Common myeloid progenitor, CD34-positive (primary cell): ENCODE measurements at places on chromosomes 12 and 14.

- DNase-seq = no peak
These were observed 22.7 kb upstream of the BEGAIN start for GRCh38 chr14:100609941-100610391.

DNA sequence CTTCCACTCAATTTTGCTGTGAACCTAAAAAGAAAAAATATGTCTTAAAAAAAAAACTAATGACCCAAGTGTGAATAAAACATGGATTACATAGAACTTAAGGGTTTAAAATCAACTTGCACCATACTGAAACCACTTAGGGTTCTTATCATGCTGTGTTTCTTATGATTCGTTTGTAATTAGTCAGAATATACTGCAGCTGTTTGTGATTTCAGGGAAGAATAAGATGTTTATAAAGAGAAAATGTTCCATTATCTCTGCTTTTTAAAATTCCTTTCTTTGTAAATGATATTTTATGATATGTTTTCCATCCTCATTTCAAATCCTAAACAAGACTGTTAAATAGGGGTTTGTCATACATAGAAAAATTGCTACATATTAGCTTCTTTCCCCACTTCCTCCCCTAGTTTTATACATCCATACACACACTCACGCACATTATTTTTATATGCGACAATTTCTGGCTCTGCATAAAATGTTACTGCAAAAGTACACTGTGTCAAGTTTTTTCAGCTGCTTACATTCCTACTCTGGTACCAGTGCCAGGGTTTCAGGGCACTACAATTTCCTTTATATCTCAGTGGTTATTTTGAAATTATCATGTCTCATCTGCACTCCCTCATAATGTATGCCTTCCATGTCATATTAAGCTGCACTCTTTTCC is 275.2 kb upstream of the GARIN6 start:
- no peak for DNase-seq

DNA sequence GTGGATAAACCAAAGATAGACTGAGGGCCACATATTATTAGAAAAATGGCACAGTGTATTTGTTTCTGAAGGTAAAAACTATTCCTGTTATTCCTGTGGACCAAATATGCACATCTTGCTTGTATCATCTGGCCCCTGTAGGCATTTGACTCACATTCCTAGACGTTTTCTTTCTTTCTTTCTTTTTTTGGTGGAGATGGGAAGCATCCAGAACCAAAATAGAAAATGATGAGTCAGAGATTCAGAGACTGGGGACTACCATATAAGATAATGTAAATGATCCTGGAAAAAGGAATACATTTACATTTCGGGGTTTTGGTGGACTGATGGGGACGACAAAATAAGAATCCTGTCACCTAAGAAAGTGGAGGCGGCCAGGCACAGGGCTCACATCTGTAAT is 24.2 kb downstream of the TRIM9 start:
- no peak for DNase-seq

DNA sequence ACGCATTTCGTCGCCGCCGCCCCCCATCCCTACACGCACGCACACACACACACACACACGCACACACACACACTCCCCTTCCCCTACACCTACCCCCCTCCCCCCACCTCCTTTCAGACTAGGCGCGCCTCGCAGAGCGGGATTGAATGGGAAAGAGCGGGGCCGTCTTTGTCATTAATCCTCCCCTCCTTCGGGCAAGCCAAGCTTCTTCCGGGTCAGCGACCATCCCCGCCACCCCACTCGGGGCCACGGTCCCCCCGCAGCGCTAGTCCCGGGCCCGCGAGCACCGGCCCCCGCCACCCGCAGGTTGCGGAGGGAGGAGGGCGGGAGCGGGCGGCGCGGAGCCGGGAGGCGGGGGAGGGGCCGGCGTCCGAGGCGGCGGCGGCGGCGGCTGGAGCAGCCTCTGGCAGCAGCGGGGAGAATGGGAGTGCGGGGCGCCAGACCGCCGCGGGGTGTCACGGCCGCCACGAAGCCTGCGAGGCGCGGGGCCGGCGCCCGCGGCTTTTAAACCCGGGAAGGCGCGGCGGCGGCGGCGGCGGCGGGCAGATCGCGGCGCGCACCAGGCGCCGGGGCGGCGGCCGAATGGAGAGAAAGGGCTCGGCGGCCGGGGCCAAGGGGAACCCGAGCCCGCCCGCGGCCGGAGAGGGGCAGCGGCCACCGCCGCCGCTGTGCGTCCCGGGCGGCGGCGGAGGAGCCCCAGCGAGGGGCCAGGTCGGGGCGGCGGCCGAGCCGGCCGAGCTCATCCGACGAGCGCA is at the start of gene TTC9:
TTC9 (plus strand) TSS at position 369 of the 755 bp plus-strand sequence; CDS start at position 583, 214 bp downstream.
- DNase-seq = no peak

GRCh38 chr14:52314595-52315354 is 663 bp downstream of the PTGER2 start:
- peak; percentile 74 for DNase-seq

GRCh38 chr14:102629011-102629444 is 36.6 kb downstream of the RCOR1 start:
- DNase-seq = peak; percentile 90

DNA sequence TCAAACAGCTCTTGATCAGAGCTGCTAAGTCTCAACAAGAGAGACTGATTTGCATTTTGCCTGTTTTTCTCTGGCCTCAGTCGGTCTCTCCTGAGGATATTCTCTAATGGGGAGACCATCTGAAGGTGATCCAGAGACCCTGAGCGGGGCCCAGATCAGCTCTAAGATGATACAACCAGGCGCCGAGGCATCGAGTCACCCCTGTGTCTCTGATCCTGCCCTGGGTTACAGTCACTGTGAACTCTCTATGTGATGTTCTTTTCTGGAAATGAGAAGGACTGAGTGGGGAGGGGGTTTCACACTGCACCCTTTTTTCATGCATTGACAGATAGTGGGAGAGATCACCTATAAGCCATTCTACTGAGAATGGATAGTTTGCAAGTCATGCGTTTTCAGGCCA is 247.6 kb upstream of the PWP1 start:
- no peak for DNase-seq

DNA sequence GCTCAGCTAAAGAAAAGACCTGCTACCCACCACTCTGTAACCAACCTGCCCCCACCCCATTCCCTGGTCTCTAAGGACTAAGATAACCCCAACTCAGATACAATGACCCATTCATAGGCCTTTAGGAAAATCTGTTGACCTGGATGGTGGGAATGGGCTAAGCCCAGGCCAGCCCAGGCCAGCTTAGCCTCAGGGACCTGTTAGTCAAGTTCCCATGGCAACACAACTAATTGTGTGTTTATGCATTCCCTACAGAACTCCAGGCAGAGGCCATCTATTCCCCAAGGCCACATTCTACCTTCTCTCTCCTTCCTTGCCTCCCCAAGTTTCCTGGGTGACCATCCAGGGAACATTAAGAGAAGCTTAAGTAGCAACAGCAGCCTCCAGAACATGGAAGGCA is 16.1 kb upstream of the KRT8 start:
- DNase-seq = no peak

GRCh38 chr14:101838476-101838875 is 77.0 kb downstream of the PPP2R5C start:
- DNase-seq = no peak

DNA sequence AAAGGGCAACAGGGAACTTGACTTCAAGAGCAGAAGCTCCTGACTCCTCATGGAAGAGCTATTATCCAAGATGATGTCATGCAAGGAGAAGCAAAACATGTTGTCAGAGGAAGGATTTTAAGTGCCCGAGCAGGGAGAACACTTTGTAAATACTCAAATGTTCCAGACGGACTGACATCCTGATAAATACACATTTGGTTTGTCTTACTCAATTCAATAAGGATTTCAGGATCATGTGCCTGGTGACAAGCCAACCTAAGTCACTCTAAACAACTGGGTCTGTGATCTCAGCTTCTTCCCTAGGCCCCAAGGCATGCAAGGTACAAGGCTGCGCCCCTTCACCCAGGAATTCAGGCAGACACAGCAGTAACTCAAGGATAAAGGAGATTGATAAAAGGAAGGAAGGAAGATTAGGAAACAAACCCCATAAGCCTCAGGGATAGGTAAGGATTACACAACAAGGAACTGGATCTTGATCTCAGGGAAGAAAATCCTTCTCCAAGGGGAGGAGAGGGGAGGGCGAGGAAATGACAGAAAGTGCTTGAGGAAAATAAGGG is 26.8 kb upstream of the CEBPE start:
- DNase-seq = no peak

DNA sequence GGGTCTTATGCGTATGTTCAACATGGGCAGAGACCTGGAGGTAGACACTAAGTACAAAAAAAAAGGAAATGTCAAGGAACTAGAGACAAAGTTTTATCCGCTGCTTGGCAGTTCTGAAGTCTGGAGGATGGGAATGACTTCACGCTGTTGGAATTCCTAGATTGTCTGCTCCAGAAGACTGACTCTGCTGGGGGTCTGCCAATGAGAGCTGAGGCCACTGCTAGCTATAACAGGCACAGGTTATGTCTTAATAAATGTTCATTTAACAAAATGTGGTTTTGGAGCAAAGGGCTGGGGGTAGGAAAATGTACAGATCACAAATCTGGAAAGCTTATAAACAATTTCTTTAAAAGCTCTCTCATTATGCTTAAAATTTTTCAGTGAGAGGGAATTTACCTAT is 5.9 kb downstream of the RNASE8 start:
- no peak for DNase-seq

GRCh38 chr12:33794954-33795353 is 227.3 kb upstream of the ALG10 start:
- no peak for DNase-seq

DNA sequence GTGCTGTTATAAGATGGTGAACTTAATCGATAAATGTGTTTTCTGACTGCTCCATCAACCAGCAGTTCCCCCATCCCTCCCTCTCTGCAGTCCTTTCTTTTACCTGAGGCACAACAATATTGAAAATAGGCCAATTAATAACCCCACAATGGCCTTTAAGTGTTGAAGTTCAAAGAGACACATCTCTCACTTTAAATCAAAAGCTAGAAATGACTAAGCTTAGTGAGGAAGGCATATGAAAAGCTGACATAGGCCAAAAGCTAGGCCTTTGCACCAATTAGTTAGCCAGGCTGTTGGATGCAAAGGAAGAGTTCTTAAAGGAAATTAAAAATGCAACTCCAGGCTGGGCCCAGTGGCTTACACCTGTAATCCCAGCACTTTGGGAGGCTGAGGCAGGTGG is 43.7 kb downstream of the SAV1 start:
- no peak for DNase-seq

DNA sequence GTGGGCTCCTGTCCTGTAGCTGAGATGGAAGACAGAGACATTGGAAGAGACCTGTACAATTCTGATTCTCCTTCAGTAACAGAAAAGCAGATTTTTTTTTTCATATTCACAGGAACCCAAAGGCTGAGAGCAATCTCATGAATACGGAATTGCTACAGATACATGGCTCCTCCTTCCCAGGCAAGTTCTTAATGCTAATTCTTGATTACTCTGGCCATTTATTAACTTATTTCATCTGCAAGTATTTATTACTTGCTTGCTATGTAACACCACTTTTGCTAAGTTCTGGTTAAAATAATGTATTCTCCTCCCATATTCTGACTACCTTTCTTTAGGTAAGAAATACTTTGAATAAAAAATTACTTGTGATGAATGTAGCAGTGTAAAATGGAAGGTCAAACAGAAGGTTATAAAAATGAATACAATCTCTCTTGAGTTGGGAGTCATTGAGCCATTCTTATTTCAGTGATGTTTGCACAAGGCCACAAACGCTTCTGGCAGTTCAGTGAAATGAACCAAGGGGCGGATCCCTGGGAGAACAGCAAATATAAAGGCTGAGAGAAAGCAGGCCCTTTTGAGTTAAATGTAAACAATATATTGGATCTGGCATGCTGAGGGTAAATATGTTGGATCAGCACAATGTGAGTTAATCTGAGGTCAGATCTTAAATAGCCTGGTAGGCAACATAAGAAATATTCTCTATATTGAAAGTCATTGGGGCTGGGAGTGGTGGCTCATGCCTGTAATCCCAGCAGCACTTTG is 37.6 kb downstream of the MUCL1 start:
- DNase-seq = no peak

DNA sequence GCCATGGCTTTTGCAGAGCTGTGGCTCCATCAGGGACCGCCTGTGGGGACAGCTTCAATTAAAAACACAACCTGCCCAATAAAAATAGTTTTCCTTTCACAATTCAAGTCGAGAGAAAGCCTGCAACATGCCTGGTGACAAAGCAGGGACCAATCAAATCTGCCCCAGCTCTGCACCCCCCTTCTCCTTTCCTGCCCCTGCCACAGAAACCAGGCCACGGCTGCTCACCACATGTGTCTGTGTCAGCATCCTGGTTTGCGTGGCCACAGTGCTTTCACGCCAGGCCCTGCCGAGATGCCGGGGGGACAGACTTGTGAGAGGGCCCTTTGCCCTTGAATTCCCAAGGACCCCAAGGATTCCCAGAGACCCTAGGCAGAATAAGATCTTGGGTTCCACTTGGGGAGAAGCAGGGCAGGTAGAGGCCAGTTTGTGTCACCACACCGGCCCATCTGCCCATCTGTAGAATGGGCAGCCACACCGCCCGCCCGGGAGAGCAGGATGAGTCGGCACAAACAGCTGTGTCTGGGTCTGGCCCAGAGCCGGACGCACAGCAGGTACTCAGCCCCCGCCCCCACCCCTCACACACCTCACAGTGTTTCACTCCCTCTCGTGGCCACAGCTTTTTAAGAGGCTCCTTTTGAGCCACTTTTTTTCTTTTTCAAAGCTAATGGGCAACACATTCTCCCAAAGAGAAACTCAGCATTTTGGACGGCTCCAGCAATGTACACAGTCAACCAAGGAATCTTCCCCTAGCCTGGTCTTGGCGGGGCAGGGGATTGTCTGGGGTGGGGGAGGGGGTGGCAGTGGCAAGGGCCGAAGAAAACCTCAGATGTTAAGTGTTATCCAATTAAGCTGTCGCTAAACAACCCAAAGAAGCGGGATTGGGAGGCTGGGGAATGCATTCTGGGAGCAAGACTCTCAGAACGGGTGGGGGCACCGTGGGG is 41.5 kb downstream of the BCL11B start:
- DNase-seq = no peak

DNA sequence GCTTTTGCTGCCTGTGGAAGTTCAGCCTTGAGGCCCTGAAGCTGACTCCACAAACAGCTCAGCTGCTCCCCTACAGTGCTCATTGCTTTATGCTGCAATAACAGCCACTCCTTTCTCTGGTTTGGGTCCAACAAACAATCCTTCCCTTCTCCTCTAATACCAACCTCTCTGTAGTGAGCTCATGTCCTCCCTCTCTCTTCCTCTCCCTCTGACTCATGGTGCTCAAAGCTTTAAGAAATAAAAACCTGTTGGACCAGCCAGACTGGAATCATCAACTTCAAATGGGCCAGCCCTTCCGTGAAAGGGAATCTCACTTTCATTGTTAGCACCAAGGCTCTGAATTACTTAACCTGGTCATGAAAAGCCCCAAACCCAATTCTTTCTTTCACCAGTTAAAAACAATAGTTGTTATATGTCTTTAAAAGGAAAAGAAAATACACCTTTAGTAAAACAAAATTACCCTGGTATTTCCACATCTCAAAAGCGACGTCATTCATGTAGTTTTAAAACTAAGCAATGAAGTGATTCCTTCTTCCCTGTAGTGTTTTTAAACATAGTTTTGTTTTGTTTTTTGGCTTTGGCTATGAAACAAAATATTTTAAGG is 126.4 kb downstream of the DUSP6 start:
- DNase-seq = no peak
